ENCODE measurements at places on chromosomes 16 and 17.

- DNase-seq = no peak
These were observed 3.8 kb upstream of the APPBP2 start for GRCh38 chr17:60529806-60530205.

- DNase-seq = peak; percentile 42
These were observed 55.7 kb downstream of the ABR start for GRCh38 chr17:1123921-1124715.

- DNase-seq = no peak
These were observed 5.6 kb downstream of the GNG13 start for GRCh38 chr16:794853-795466.

DNA sequence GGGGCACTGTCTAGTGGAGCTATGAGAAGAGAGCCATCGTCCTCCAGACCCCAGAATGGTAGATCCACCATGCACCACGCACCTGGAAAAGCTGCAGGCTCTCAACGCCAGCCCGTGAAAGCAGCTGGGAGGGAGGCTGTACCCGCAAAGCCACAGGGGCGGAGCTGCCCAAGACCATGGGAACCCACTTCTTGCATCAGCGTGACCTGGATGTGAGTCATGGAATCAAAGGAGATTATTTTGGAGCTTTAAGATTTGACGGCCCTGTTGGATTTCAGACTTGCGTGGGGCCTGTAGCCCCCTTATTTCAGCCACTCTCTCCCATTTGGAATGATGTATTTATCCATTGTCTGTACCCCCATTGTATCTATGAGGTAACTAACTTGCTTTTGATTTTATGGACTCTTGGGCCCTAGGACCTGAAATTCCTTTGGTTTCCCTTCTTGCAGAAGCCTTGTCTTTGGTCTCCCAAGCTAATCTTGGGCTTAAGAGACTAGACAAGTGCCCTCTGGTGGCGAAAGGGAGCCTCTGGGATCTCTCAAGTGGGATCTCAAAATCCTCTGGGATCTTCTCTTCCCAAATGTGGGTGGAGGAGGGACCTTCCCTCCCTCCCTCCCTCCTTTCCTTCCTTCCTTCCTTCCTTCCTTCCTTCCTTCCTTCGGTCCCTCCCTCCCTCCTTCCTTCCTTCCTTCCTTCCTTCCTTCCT is 58.2 kb upstream of the HAPSTR1 start:
- DNase-seq = no peak

GRCh38 chr16:1366712-1367299 is 15.1 kb downstream of the GNPTG start:
- no peak for DNase-seq

DNA sequence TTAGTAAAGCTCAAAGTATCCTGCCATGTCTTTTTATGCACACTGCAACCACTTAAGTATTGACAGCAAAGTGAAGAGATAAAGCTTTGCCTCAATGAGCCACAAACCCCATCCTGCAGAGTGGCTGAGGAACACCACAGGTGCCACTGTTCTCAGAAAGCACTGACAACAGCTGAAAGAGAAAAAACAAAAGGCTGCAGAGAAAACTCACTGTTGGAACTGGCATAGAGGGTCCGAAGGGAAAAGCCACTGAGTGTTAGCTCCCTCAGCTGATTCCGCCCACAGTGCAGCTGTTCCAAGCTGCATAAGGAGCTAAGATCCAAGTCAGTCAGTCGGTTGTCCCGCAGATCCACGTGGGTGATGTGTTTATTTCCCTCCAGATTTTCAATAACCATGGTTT is 48.3 kb downstream of the PHLPP2 start:
- no peak for DNase-seq

- DNase-seq = no peak
These were observed 11.3 kb upstream of the RPL13 start for GRCh38 chr16:89549007-89549700.

- no peak for DNase-seq
These were observed 142.9 kb downstream of the USP31 start for GRCh38 chr16:23006380-23006779.

- DNase-seq = no peak
These were observed 160.5 kb upstream of the NOL11 start for GRCh38 chr17:67557052-67557845.

DNA sequence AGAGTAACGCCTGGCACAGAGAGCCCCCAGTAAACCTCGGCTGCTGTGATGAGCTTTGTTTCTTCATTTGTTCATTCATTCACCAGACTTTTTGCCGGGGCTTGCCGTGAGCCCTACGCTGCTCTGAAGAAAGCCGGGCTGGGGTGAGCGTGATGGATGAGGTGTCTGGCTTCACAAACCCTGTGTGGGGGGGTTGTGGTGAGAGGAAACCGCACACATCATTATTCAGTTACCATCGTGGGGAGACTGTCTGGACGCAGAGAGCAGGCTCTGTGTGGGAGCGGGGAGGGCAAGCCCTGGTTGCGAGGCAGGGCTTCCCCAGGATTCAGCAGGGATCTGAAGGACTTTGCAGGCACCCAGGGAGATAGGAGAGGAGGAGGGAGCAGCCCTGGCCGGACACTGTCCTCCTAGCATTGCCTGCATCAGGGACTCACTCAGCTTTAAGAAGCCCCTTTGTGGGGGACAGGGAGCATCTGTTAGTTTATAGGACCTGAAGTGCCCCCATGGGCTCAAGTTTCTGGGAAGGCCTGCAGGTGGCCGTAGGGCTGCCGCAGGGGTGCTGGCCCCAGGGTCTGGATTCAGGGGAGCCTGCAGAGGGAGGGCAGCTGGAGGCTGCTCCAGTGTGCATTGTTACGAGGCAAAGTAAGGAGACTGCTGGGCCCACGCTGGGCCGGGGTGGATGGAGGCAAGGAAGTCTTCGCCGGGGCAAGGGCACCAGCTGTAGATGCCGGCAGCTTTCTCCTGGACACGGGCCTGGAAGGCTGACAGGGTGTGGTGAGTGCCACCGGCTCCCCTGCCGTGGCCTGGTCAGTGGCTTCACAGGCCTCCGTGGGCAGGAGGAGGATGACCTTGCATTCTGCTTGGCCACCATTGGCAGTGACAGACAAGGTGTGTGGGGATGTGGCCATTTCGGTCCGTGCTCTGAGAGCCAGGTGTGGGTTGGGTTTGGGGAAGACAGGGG is 334.5 kb downstream of the SEC14L1 start:
- no peak for DNase-seq

GRCh38 chr17:16491703-16492612 is at the start of gene LRRC75A:
Gene LRRC75A (minus strand): TSS chr17:16492193. CDS start chr17:16491990, 203 bp downstream.
- no peak for DNase-seq

DNA sequence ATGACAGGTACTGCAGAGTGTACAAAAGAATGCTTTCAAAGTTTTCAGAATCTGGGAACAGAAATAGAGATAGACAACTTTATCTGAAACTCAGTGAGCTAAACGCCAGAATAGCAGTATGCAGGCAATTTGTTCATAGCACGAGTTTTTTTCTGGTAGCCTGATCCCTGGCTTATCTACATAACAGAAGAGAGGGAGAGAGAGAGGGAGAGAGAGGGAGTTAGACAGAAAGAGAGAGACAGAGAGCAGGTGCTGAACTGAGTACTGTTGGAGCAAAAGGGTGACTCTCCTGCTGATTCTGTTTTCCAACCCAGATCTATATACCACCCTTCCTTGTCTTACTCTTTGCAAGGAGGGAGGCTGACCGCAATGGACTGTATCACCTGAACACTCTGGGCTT is 388.0 kb upstream of the CA10 start:
- DNase-seq = no peak

DNA sequence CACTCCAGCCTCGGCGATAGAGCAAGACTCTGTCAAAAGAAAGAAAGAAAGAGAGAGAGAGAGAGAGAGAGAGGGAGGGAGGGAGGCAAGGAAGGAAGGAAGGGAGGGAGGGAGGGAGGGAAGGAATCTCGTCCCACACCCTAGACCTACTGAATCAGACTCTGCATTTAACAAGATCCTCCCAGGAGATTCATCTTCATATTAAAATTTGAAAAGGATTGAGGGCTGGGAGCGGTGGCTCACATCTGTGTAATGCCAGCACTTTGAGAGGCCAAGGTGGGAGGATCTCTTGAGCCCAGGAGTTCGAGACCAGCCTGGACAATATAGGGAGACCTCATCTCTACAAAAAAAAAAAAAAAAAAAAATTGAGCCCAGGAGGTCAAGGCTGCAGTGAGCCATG is 33.5 kb upstream of the NUFIP2 start:
- no peak for DNase-seq

DNA sequence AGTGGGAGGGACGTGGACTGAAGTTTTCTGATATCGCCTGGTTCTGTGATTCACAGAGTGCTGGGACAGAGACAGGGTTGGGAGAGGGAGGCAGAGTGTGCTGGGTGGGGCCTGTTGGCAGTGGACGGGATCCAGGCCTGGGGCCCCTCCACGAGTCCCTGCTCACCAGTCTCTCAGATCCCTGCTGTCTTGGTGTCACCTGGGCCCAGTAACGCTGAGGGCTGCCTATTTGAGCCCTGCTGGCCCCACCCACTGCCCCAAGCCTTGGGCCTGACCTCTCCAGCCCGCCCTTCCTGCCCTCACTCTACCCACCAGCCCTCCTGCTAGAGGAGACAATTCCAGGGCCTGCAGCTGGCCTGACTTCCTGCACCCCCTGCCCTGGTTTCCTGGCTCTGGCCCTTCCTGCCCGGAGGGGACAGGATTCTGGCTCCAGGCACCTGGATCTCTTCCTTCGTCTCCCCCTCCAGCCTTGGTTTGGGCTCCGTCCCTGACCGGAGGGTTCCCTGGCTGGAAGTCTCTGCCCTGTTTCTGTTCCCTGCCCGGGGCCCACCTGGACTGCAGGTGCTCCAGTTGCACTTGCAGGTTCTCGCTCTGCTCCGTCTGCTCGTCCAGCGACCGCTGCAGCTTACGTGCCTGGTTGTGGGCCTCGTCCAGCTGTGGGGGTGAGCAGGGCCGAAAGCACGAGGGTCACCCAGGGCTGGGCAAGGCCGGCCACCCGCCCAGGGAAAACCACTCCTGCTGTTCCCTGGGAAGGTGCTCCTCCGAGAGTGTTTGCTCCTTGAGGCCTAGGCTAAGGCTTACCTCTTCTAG is 21.4 kb downstream of the CCDC102A start:
- no peak for DNase-seq

GRCh38 chr16:62208934-62209333 is 172.7 kb upstream of the CDH8 start:
- DNase-seq = no peak

DNA sequence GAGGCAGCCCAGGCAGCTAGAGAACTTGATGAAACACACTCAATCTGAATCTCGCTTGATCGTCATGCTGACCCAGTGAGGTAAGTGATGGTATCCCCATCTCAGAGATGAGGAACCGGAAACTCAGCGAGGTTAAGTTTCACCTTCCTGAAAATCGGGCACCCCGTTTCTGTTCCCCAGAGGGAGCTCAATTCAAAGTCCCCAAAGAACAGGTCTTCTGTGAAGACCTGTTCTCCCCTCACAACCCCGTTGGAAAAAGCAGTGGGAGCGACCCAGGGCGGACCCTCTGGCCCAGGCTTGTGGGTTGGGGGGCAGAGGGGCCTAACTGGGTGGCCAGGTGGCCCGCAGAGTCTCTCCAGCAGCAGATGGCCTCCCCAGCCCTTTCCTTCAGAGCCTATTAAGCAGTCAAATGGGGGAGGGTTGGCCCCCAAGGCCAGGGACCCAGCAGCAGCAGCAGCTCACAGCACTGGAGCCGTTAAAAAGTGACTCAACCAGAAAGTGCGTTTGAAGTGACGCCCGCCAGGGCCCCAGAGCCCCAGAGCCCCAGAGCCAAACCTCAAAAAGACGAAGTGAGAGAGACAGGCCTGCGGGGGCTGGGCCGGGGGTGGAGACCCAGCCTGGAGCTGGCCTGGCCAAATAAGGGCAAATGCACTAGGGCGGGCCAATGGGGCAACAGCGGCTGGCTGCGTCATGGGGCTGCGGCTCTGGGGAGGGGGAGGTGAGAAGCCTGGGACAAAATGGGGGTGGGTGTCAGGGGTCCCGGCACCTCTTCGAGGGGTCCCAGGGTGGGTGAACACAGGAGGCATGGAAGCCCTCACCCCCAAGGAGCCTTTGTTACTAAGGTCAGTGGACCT is 9.2 kb upstream of the TSPOAP1 start:
- peak; percentile 57 for DNase-seq

DNA sequence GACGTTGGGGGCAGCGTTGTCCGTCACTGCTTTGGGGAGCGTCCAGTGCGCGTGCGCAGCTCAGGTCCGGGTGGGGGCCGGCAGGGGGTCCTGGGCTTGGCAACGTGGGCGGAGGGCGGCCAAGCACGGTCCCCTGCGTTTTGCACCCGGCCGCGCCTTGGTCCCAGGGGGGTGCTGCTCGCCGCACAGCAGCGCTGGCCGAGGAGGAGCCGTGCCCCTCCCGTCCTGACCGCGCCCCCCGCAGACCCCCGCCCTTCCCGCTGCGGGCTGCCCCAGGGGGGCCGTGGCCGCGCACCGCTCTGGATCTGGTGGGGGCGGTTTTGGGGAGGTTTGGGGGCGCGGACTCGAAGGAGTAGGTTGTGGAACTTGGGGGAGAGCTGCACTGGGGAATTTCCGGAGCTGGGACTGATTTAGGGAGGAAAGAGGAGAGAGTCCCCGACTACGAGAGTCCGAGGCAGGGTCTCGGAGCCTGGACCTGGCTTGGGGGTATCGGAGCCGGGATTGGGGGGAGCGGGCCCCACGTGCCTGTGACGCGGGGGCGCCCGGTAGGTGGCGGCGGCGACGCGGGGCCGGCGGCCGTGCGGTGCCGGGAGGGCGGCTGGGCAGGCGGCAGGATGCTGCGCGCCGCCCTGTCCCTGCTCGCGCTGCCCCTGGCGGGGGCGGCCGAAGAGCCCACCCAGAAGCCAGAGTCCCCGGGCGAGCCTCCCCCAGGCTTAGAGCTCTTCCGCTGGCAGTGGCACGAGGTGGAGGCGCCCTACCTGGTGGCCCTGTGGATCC is at the start of gene SLC9A5:
SLC9A5 (plus strand) TSS at position 579 of the 777 bp plus-strand sequence; CDS start at position 615, 36 bp downstream.
- DNase-seq = no peak

DNA sequence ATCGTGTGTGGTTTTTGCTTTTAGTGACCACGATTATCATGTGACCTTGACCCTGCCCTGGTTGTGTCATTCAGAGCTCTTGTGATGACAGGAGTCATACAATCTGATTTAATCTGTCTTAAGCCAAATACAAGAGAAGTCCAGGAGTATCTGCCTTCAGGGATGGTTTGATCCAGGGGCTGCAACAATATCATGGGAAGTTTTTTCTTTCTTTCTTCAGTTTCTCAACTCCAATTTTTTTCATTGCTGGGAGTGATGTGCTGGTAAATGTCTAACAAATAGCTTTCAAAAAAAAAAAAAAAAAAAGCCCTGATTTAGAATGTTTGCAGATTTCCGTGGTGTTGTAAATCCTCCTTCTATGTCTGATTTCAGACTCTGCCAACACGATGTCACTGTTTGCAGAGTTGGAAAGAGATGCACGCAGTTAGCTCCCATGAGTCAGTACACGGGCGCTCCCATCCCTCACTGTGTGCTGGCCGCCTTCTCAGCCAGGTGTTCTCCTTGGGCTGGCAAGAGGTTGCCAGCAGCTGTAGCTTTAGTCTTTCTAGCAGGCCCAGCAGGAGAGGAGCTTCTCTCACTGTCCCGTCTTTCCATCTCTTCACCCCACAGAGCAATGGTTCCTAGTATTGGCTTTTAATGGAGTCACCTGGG is 229.7 kb downstream of the SNX29 start:
- DNase-seq = no peak

All from C1 segment of cervical spinal cord (tissue), 14 donors.